ENCODE measurements at places on chromosomes 1 and 21.

- DNase-seq, result no peak
Measured at GRCh38 chr1:119587341-119587740, 60.7 kb downstream of the ZNF697 start.

DNA sequence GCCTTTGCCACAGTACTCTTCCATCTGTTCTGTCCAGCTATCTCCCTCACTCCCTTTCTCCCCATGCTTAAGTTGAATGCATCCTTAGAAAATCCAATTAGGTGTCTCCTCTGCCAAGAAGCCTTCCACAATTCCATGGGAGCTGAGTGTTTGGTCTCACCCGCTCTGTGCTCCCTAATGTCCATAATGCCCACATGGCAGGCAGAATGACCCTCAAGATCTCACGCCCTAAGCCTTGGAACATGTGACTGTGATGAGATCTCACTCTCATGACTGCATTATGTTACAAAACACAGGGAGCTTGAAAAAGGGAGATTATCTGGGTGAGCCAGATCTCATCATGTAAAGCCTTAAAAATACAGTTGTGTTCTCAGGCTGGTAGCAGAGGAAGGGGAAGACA is 229.4 kb downstream of the OMA1 start:
- DNase-seq, result no peak

DNA sequence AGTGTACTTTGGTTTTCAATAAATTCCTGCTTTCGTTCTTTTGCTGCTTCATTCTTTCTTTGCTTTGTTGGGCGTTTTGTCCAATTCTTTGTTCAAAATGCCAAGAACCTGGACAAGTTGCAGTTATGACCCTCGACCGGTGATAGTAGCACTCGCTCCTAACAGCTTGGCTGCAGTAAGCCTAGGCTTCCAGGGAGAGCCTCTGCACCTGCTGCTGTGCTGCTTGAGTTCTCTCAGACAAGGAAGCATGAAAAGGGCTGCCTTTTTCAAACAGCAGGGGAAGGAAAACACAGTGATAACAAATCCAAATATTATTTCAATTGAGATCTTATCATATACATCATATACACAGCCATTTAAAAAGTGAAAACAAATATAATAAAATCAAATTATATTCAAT is 12.8 kb upstream of the RIPK4 start:
- no peak for DNase-seq

GRCh38 chr1:98733782-98734112 is 72.2 kb downstream of the SNX7 start:
- DNase-seq, result no peak

- no peak for DNase-seq
Measured at GRCh38 chr1:100481303-100481702, 56.6 kb upstream of the GPR88 start.

DNA sequence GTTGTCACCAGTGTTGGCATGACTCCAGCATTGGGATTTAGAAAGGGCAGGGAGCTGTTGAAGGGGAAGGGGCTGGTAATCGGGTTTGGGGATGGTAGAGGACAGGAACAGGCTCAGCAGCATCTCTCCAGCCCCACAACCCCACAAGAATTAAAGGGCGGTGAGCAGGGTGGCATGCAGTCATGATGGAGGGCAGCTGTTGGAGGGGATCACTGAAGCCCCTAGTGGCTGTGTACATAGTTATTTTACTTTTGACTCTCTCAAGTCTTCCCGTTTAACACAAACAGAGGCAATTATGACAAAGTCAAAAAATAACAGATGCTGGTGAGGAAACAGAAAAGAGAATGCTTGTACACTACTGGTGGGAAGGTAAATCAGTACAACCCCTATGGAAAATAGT is 213.8 kb downstream of the URB2 start:
- DNase-seq, result no peak

- DNase-seq, result no peak
Measured at GRCh38 chr1:188499690-188500089, 1670.9 kb downstream of the PLA2G4A start.

GRCh38 chr1:94637121-94637520 is 95.6 kb upstream of the F3 start:
- no peak for DNase-seq

DNA sequence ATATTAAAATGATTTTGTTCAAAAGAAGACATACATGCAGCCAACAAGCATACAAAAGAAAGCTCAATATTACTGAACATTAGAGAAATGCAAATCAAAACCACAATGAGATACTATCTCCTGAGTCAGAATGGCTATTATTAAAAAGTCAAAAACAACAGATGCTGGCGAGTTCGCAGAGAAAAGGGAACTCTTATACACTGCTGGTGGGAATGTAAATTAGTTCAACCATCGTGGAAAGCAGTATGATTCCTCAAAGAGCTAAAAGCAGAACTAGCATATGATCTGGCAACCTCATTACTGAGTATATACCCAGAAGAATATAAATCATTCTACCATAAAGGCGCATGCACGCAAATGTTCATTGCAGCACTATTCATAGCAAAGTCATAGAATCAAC is 126.0 kb upstream of the HMCN1 start:
- DNase-seq, result no peak

DNA sequence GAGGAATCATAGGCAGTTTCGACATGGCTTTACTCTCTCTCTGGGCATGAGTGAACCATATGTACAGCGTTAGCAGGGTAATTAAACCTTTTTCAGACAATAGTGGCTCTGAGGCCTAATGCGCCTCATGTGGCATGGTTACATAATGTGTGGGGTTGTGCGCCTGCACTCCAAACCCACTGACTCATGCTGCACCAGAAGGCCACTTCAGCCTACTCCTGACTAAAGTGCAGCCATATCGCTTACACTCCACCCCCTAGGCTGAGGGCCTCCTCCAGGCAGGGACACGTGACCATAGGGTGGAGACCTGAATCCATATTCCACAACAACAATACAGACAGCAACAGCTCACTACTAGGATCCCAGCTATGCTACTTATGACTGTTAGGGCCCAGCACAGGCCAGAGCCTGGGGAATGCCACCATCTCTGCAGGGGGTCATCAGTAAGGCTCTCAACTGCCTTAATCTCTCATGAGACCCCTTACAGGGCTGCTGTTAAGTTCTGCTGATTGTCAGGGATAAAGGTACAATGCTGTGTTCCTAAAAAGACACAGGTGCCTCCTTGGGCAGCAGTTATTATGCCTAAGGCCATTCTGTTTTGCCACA is 13.4 kb upstream of the ODF2L start:
- DNase-seq, result no peak

DNA sequence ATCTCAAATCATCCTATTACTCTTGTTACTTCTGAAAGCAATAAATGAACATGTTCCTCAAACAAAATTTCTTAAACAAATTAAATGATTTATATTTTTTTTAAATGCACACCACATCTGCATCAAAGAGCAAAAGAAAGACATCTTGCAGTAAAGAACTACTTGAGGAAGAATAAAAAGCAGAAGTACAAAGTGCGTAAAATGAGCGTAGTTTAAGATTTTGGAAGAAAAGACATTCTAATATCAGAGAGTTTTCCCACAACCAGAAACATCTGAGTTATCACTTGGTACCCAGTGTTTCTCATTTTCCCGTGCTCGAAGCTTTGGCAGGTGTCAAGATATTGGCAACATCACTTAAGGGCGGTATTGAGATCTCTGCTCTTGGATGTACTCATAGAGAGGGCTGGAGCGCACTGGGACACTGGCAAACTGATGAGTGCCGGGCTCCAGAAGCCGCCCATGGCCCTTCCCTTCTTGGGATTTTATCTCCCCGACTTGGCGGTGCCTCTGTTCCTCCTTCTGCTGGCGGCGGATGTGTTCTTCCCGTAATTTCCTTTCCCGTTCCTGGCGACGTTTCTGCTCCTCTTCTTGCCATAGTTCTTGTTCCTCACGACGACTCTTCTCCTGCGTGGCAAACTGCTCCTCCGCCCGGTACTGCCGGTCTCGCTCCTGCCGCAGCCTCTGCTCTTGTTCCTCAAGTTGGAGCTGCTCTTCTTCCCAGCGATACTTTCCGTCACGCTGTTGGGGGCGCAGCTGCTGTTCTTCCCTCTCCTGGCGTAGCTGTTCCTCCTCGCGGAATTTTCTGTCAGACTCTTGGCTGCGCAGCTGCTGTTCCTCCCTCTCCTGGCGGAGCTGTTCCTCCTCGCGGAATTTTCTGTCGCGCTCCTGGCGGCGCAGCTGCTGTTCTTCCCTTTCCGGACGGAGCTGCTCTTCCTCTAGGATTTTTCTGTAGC is 7.9 kb downstream of the TCHH start:
- DNase-seq, result no peak

DNA sequence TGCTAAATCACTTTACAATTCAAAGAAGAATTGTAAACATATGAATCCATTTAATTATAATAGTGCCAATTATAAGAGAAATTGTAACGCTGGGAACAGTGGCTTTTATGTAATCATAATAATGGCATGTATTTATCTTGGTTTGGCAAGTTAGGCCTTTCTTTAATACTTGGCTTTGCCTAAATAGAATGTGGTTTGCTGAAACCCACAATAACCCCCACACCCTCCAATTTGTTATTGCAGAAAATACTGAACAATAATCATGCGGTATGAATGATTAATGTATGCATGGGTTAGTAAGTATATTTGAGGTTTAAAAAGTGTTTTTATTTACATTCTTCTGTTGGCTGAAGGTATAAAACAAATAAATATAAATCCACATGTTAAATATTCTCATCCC is 138.2 kb downstream of the NFIA start:
- no peak for DNase-seq

GRCh38 chr1:153293480-153293775 is 19.3 kb downstream of the PGLYRP3 start:
- no peak for DNase-seq

DNA sequence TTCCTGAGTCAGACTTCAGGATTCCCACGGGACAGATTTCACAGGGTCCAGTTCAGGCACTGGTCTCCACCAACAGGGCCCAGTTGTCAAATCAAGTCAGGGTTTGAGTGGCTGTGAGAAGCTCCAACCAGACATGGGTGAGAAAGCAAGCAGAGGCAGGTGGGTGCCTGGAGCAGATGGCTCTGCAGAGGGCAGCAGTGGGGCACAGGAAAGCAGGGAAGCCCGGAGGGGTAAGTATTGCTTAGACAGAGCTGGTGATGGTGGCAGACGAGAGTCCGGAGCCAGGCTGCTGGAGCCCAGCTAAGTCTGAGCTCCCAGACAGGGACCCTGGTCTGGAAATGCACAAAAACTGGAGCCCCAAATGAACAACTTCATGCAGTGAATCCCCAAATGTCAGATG is 40.4 kb downstream of the RIMS3 start:
- peak; percentile 12 for DNase-seq

- no peak for DNase-seq
Measured at GRCh38 chr1:216183007-216183406, 240.2 kb downstream of the USH2A start.

- no peak for DNase-seq
Measured at GRCh38 chr1:60185684-60186083, 112.1 kb upstream of the C1orf87 start.

DNA sequence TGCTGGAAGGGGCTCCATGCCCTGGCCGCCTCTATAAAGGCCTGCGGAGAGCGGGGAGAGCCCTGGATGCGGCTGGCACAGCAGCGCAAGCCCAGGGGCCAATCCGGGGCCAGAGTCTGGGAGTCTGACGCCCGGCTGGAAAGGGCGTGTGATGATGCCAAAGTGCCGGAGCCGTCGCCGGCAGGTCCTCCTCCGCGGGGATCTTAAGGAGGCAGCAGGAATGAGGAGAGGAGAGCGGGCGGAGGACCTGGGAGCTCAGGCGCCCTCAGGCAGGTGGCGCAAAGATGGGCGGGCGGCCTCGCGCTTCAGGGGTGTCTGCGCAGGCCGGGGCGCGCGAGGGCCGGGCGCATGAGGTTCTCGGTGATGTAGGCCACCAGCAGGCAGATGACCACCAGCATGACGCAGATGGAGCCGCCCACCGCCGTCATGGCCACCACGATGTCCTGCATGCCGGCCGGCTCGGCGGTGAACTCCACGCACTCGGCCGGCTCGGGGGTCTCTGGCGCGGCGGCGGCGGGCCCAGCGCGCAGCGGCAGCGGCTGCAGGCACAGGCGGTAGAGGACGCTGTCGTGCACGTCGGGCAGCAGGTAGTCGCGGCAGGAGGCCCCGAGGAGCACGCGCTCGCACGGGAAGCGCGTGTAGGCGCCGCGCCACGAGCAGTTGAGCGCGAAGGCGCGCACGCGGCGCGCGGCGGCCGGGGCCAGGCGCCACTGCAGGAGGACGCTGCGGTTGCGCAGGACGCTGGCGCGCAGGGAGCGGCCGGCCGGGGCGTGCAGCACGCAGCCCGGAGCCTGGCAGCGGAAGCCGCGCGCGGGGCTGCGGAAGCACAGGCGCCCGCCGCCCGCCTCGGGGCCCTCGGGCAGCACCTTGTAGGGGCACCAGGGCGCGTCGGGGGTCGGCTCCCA is 653 bp downstream of the FNDC10 start:
- DNase-seq, result peak; percentile 20

DNA sequence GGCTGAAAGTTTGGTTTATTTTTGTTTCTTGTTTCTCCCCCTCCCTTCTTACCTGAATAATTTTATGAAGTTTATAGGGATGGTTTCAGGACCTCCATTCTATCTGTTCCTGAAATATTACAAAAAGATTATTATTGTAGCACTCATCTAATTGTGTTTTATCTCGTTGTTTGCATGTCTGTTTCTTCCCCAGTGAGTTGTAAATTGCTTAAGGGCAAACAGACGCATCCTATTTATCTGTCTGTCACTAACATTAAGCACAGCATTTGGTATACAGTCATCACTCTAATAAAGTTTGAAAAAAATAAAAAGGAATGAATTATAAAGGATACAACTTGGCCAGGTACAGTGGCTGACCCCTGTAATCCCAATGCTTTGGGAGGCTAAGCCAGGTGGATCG is 123.5 kb downstream of the LRRC7 start:
- no peak for DNase-seq

DNA sequence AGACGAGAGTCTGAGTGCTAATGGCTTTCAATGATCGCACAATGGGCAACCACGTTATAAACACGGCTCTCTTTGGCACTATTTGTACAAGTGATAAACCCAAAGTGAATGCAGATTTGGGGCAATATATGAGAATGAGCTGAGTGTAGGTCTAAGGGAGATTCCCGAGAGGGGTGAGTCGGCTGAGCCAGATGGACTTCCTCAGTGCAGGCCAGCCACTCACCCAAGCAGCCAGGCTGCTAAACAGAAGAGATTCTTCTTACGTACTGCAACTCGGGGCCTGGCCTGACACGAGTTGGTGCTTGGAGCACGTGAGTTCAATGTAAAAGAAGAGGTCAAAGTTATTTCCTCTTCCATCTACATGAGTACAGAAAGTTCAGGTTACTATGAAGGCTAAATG is 6.2 kb upstream of the MIXL1 start:
- no peak for DNase-seq

- no peak for DNase-seq
Measured at GRCh38 chr1:227782226-227782625, 33.2 kb upstream of the PRSS38 start.
